Fibroblast of upper back skin (primary cell): ENCODE measurements at places on chromosomes 1 and 21.

GRCh38 chr1:221085701-221086375 lies 206.6 kb downstream of the HLX start:
- DNase-seq = peak; percentile 31

GRCh38 chr1:91505086-91505485 lies 4.4 kb downstream of the CDC7 start:
- DNase-seq = no peak

- no peak for DNase-seq
These were observed 11.7 kb downstream of the IQGAP3 start for GRCh38 chr1:156560585-156561163.

DNA sequence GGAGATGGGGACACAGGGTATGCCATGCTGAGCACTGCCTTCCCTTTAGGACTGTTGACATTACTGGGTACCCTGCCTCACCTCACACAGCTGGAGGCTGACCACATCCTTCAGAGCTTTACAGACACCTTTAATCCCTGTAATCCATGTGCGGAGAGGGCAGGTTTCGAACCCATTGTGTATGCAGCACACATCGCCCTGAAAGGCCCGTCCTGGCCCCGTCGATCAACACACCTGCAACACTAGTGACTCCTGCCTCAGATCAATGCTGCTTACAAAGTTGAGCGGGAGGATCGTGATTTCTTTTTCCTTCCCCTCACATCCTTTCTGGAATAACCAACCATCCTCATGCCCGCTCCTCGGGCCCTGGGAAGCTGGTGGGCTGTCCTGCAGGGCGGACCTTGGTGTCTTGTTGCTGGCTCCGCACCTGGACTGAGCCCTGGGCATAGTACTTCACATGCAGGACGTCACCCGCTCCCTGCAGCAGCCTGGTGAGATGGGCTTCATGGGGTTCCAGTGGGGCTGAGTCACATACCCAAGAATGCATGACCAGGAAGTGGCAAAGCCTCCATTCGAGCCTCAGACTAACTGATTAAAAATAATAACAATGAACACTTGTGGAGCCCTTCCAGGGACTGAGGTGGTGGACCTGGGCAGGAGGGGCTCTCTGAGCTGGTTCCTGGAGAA lies 403.6 kb downstream of the PTPRU start:
- DNase-seq = peak; percentile 55

DNA sequence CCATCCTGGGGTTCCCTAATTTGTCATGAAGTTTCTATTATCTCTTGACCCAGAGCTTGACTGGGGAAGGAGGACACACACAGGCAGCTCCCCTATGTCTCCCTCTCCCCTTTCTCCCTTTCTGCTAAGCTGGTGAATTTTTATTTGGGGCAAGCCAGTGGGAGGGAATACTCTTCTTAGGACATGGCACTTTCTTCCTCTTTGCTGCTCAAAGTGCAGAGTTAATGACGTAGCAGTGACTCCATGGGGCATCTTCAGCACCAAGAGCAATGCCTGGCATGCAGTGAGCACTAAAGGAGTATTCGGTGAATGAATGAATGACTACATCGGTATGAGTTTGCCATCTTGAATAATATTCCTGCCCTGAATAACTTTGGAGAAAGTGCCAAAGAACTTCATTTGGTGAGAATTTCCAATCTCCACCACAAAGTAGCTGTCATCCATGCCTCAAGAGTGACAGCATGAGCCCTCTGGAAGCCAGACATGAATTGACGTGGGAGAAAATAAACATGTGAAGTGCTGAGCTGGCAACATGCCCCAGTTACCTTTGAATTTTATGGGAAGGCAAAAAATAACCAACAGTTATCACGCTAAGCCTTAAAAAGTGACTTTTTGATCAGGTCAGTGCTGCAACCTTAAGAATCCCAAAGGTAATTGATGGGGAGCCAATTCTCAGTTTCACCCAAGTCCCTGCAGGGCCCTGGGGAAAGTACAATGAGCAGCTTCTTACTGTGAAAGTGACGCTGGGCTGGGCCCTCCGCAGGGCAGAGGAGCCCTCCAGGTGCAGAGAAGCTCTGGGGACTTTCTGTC lies 22.1 kb upstream of the ATF3 start:
- DNase-seq = no peak

- DNase-seq = no peak
These were observed 16.0 kb upstream of the LRIG2 start for GRCh38 chr1:113057006-113057405.

DNA sequence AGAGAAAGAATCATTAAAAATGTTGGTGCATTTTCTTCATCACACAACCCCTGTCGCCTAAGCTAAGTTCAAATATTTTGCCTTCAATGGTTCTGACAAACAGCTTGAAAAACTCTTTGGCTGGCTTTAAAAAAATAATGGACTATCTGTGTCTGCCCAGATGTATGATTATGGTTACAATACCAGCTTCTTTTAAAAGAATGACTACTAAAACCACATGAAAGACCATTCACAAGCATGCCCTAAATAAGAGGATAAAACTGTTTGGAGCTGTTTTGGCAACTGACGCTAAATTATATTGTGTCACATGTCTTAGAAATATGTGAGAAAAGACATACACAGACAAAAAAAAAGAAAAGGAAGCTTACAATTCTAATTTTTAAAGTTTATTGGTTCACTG lies 23.7 kb upstream of the PLPPR4 start:
- no peak for DNase-seq

- no peak for DNase-seq
These were observed 22.0 kb upstream of the FHAD1 start for GRCh38 chr1:15224974-15225373.

DNA sequence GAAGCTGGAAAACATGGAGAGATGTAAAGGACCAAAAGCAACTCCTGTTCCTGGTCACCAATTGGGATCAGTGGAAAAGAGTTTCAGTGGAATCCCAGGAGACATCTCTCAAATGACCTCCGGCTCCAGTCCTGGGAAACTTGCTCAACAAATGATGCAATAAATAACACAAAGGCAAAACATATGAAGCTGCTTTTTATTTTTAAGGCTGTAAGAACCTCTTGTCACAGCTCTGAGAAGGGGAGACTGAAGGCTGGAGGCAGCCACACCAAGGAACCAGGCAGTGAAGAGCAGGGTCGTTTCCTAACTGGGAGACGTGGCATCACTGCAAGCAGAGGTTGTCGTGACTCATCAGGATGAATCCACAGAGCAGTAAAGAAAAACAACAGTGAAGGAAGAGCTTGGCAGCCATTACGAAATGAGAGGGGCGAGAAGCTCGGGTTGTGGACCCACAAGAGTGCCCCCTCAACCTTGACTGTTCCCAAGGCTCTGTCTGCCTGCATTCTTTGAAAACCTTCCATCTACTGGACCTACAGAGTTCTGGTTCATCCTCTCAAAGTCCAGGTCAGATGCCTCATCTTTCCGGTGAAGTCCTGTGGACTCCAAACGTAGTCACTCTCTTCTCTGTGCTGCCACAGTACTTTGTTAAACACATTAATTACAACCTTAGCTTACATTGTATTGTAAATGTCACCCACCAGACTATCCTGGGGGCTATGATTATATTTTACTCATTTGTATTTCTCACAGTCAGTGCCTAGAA lies 32.1 kb downstream of the JAK1 start:
- DNase-seq = peak; percentile 83

DNA sequence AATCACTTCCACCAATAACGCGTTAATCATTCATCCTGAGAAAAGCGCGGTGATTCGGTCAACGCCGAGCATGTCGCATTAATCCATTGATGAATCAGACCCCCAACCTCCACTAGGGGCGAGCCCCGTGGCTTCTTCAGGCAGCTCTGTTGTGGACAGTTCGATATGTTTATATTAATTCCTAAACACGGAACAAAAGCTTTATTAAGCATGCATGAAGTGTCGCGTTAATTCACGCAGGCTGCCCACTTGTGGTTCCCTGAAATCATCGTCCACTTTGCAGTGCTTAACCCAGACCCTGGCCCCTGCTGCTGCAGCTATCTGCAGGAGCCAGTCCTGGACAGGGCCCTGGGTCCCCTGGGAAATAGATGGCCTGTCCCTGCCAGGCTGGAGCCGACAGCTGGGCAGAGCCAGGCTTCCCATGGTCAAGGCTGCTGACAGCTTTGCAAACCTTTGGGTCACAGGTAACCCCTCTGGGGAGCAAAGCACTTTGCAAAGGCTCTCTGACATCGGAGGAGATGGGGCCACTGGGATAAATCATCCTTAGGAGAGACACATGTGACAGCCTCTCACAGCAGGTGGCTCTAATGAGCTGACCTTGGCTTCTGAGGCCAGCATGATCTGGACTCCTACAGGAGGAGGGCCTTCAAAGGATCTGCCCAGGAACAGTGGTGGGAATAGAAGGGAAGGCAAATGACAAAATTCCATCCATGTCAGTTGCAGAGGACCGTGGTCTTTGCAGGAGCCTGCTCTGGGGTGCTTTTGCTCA lies 137.0 kb upstream of the AJAP1 start:
- no peak for DNase-seq
